Ureter (tissue), 1 donor: ENCODE measurements at places on chromosomes 12 and 14. TPM values are rescaled to one million over a fixed set of nuclear protein-coding genes. Genes with fewer than 3 reads are reported as not detected.

DNA sequence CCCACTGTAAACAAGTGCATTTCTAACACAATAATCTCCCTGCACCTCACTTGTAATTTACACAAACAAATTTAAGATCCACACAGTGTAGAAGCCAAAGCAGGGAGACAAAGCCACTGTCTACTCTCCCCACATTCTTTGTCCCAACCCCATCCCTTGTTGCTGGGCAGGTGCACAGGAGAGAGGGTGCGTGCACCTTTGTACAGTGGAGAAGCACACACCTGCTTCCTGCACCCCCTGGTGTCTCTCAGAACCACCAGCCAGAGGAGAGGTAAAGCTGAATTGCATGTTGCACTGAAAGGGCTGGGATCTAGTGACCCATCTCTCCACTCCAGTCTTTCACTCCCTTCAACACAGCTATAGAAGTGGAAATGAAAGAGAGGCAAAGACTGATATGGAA lies 51.4 kb upstream of the IFNG-AS1 start:
- DNase-seq = no peak

DNA sequence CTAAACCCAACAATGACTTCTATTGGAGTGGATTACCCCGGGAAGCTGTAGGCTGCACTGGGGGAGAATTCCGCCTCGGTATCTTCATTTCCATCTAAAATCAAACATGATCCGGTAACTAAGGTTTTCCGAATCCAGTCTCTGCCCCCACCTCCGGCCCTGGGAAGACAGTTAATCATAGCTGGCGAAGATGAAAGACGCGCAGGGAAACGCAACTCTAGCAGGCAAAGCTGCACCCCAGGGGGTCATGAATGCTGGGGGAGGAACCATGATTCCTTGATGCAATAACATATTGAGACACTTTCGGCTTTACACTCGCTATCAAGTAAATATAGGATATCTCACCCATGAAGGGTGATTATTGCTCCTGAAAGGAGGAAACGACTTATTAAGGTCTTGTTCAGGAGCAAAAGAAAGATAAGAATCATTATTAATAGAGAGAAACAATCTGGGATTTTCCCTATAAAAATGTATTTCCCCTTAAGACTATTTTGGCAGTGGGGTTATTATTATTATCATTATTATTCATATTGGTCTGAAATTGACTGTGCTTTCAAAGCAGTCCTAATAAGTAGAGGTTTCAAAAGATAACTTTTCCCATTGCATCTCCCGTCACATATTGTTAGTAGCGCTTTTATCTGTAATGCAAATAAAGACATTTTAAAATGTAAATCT lies 614.9 kb downstream of the VRK1 start:
- no peak for DNase-seq

- no peak for DNase-seq
These were observed 69.6 kb upstream of the PRMT8 start for GRCh38 chr12:3421191-3421978.

Gene SYT10
- 0.16 TPM for total RNA-seq

Gene CTSG
- total RNA-seq = 1.9 TPM

Gene SSPN
- total RNA-seq = 38.5 TPM
